ENCODE measurements at places on chromosomes 16 and 17.

DNA sequence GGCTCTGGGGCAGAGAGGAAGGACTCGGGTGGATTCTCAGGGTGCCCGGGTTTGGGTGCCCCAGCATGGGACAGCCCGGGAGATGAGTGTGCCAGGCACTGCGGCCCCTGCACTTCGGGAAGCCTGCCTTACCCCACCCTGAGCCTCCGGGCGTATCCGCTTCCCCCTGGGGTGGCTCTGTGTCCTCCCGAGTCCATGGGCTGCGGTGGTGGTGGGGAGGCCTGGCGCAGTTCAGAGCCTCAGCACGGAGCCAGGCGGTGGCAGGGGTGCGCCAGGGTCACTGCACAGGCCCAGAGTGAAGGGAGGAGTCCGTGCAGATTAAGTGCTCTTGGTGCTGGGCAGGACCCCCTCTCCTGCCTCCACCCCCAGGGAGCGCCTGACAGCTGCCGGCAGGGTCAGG, 20.7 kb downstream of the MYBBP1A start:
- DNase-seq = no peak

DNA sequence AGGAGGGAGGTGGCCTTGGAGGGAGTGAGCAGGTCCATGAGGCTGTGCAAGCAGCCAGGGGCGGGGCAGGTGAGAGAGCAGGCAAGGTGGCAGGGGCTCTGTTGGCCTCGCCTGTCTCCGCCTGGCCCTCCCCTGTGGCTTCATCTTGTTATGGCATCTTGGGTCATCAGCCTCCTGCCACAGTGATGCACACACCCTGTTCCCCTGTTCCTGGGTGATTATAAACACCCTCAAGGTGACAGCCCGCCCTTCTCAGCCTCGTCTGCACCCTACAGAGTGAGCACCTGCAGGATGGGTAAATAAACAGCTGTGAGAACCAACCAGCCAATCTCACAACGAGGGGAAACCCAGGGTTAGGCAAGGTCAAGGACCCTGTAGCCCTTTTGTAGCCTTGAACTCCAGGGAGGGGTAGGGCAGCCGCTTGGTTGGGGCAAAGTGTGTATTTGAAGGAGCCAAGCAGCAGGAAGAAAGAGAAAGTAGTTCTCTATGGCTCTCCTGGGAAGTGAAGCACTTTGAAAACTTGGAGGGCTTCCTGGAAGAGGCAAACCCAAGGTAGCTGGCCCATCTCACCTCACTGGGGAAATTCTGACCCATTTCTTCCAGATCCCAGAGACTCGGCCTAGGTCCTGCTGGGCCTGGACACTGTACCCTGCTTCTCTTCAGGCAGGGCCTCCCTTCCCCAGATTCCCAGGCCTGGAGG, 60.6 kb downstream of the NT5M start:
- no peak for DNase-seq

- no peak for DNase-seq
Observed at GRCh38 chr17:81341516-81342268, 46.6 kb upstream of the SLC38A10 start.

- DNase-seq = no peak
Observed at GRCh38 chr17:80528536-80528935, 16.1 kb upstream of the RPTOR start.

DNA sequence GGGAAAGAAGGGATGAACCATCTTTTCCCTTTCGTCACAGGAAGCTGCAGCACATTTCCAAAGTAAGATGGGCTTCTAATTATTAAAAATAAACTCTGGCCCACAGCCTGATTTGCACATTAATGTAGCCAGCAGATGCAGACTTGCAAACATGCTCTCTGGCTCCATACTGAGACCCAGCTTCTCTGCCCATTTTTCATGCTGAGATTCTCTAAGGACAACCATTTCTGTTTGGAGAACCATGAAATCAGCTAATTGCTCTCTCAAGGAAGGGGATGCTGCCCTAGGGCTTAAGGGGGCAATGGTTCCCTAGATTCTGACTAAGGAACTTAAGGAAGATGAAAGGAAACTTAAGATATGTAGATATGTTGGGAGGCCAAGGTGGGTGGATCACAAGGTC, 63.0 kb upstream of the CES5A start:
- no peak for DNase-seq

DNA sequence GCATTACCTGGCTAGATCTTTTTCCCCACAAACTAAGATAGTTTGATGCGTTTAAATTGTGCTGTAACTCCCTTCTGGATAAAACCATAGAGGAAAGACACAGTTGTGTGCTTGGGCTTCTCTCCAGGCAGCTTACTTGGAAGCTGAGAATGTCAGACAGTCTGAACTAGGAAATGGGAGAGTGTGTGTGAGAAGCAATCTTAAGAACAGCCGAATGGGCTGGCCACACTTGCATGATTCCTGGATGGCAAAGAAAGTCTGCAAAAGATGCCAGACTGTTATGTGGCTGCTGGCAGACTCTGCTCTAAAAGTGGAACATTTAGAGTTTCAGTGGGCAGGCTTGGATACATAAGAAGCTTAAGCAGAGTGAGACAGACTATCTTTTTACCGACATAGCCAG, 384.3 kb upstream of the PSMD7 start:
- no peak for DNase-seq

DNA sequence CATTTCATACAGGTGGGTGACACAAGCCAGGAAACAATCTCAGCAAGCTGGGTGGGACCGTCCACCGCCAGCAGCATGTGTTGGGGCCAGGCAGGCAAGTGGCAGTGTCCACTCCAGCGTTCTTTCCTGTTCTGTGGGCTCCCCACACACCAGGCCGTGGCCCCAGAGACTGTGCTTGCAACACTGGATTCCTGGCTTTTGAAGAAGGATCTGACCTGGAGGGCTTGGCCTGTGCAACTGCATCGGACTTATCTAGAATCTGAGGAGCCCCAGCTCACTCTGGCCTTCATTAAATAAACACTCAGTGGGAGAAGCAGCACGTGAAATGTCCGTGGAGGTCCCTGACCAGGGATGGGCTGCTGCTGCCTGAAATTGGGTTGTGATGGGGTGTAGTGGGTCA, 3.2 kb downstream of the KSR1 start:
- DNase-seq = no peak
